G401 (cell line): ENCODE measurements at places on chromosomes 5 and 9.

GRCh38 chr9:126114409-126114760 lies 212.2 kb upstream of the MVB12B start:
- DNase-seq: no peak

DNA sequence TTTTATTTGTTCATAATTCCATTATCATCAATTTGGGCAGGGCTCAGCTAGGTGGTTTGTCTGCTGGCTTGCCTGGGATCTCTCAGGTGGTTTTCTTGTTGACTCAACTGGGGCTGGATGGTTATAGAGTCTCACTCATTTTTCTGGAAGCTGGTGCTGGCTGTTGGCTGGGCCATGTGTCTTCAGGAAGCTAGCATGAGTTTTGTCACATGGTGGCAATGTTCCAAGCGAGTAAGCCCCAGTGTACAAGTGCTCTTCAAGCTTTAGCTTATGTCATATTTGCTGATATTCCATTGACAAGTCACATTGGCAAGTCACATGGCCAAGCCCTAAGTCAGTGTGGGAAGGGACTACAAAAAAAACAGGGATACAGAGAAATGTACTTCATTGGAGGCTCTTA lies 2.3 kb upstream of the RASEF start:
- no peak for DNase-seq

GRCh38 chr9:112731971-112732370 lies 14.1 kb upstream of the INIP start:
- DNase-seq: no peak

DNA sequence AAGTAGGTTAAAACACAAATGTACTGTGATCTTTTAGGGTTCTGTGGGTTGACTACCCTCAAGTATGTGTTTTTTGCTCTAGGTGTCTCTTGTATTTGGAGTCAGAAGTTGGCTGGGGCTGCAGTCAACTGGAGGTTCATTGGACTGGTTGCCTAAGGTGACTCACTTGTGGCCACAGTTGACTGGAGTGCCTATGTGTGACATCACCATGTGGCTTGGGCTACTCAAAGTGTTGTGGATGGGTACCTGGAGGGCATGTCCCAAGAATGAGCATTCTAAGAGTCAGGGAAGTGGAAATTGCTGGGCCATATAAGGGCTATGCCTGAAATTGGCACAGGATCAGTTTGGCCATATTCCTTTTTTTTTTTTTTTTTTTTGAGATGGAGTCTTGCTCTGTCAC lies 27.4 kb downstream of the SNX30 start:
- DNase-seq: no peak

DNA sequence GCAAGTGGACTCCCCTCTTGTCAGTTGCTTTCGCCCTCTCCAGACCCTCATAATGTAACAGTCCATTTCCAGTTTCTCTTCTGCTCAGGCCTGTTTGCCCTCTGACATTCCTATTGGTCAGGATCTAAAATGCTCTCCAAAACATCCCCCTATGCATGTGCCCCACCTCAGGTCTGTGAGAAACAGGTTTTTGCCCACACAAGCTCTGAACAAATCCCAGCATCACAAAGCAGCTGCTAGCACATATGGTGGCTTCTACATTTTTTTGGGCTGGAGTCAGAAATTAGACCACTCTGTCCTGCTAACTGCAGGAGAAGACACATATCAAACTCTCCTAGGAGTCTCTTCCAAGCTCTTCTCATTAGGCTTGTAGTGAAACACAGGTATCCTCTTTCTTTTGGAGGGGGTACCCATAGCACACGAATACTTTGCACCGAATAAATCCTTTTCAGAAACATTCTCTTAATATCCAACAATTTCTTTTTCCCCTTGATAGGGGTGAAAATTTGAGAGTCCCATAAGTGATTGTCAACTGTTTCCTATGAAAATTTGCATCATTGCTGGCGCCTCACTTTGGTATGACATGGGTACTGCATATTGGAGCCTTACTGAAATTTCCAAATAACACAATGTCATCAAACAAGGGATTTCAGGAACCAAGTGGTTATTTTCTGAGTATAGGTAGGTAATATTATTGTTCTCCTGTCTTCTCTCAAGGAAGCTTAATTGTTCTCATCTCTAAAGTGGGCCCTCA lies 19.3 kb upstream of the HSPA9 start:
- DNase-seq: no peak

DNA sequence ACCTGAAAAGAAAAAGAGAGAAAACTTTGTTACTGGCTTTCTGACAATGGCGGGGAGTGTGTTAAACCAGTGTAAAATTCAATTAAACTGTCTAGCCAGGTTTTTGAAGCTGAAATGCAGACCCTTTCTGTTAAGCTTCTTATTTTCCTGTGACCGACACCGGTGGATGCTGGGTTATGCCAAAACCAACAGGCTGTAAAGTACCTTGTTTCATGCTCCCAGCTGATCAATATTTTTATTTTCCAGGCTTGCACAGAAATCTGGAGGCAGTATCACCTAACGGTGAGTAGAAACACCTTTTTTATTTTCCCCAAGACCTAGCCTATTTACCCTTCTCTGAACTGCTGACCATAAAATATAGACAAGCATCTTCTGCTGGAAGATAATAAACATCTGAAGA lies 94.9 kb upstream of the GRHPR start:
- no peak for DNase-seq

- DNase-seq: no peak
Measured at GRCh38 chr9:134181648-134182034, 17.3 kb upstream of the RNU6ATAC start.

DNA sequence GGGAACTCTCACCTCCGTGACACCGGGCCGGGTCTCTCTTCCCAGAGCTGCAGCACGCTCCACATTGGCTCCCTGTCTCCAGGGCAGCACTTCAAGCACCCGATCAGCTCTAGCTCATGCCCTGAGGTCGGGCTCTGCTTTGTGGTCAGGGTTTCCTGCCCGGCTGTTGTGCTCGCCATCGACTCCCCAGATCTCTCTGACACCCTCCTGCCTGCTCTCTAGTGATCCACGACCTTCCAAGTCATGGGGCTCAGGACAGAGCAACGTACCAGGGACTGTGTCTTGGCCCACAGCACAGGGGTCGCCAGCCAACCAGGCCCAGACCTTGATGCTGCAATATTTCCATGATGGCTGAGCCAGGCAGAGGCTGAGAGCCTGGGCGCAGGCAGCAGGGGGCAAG lies 45.1 kb downstream of the PRRT1B start:
- DNase-seq: no peak

DNA sequence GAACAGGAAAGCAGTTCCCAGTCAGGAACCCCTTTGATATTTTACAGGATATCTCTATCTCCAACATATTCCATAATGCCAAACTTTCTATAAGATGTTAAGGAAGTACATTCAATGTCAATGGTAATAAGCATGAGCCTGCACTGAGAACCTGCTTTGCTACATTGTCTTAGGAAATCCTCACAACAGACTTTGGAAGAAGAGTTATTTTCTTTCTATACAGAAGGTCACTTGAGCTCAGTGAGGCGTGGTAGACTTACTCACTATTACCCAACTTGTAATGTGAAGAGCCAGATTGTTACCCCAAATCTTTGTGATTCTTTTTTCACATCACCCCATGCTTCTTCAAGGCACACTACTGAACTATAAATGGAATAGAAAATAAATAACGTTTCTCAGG lies 435.9 kb downstream of the DNAH5 start:
- no peak for DNase-seq

GRCh38 chr5:109859537-109859936 lies 169.8 kb downstream of the MAN2A1 start:
- DNase-seq: no peak

DNA sequence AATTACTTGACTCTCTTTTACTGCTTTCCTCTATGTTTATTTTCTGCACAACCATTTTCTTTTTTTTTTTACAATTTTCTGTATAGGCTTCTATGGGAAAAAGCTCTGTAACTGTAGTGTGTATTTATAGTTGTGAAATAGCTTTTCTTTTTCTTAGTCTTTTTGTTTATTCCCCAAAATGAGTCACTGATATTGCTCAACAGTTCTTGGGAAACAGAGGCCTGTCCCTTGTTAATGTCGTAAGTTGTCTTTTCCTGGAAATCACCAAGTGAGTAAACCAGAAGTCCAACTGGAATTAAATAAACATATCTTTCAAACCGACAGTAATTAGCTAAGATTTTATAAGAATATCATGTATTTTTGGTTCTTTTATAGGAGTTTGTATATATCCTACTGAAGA lies 325.1 kb upstream of the PRR16 start:
- no peak for DNase-seq

DNA sequence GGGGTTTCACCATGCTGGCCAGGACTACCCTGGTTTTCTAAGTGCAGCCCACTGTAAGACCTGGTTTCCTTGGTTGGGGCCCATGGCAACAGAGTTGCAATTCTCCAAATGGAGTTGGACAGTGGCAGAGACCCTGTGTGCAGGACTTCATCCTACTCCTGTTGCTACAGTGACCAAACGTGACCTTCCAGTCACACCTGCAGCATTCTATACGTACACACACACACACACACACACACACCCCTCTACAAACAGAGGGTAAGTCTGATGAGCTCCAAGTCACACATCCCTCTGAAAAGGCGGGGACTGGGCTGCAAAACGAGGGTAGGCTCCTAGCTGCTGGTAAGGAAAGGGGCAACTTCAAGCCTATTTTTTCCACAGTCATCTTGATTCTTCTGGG lies 23.6 kb downstream of the LHFPL2 start:
- no peak for DNase-seq

DNA sequence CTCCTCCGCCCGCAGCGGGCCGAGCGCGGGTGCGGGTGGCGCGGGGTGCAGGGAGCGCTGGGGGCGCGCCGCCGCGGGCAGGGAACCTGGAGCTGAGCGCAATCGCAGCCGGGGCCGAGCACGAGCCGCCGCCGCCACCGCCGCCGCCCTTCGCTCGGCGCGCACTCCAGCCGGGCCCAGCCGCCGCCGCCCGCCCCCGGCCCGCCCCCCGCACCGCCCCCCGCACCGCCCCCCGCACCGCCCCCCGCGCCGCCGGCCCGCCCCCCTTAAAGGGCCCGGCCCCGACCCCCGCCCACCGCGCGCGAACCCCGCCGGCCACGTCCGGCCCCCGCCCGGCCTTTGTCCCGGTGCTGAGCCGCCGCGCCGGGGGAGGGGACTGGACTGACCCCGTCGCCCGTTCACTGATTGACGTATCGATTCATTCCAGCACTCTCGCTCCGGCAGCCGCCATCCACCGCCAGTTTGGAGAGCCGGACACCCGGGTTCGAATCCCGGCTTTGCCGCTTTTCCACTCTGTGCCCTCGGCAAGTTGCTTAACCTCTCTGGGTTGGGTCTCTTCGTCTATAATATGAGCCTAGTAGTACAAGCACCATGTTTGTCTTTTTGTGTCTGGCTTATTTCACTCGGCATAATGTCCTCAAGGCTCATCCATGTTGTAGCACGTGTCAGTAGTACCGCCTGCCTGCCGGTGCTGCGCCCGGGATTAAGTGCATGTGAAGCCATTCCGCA lies at the start of gene SH3PXD2B:
Gene SH3PXD2B, minus strand, starts transcription at position 168 of the 729 bp plus-strand sequence. CDS start 173 bp downstream, outside the sequence.
- peak; percentile 53 for DNase-seq

DNA sequence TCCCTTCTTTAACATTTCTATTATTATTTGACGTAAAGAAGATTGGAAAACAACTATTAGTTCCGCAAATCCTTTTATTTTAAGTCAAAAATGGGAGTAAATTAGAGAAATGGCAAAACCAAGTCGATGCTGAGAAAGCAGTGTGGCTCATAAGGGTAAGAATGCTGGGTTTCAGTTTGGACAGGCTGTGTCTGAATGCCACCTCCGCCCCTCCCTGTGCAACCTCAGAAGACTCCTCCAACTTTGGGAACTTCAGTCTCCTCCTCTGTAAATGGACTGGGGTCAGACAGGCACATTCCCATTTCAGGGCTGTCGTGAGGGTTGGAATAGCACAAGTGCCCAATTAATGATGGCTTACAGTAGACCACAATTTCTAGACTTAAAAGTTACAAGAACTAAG lies 154.0 kb downstream of the GABBR2 start:
- no peak for DNase-seq

DNA sequence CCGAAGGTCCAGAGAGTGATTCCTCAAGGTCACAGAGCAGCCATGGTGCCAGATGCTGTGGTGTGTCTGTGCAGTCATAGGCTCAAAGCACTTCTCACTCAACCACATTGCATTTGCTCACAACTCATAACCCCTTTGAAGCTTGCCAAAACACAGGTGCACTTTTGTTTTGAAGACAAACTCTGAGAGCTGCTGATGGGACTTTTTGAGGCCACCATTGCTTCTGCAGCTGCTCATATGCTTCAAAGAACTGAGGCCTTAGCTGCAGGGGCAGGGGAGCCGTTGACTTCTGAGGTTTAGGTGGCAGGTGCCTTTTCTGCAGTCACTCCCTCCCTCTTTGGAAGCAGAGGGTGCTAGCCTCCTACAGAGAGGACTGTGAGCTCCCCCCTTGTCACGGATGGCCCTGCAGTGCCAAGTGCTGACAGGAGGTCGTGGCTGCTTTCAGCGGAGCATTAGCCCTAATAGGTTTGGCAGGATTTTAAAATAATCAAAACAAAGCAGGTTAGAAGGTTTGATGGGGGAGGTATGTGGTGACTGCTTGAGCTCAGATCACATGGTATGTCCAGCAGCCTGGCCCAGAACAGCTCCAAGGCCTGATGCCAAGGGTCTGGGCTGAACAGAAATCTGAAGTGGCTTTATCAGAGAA lies 232.1 kb downstream of the MAN2A1 start:
- DNase-seq: no peak

DNA sequence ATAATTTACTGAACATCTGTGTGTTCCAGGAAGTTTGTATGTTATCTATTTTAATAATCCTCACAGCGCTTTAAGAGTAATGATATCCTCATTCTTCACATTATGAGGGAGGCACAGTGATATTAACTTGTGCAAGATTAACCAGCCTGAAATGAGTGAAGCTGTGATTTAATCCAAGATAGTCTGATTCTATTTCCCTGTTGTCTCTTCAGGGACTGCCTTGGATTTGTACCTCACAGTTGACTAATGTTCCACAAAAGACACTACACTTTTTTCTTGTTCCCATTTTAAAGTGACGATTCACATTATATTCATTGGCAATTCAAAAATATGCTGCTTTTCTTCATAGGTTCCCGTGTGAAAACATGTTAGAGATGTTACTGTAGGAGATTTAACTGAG lies 125.3 kb upstream of the GNA14 start:
- DNase-seq: no peak

- no peak for DNase-seq
Measured at GRCh38 chr5:160230686-160231527, 1.6 kb downstream of the FABP6 start.
